ENCODE measurements at places on chromosomes 4 and X.

- DNase-seq: no peak
Observed at GRCh38 chr4:95215043-95215442, 333.7 kb downstream of the UNC5C start.

DNA sequence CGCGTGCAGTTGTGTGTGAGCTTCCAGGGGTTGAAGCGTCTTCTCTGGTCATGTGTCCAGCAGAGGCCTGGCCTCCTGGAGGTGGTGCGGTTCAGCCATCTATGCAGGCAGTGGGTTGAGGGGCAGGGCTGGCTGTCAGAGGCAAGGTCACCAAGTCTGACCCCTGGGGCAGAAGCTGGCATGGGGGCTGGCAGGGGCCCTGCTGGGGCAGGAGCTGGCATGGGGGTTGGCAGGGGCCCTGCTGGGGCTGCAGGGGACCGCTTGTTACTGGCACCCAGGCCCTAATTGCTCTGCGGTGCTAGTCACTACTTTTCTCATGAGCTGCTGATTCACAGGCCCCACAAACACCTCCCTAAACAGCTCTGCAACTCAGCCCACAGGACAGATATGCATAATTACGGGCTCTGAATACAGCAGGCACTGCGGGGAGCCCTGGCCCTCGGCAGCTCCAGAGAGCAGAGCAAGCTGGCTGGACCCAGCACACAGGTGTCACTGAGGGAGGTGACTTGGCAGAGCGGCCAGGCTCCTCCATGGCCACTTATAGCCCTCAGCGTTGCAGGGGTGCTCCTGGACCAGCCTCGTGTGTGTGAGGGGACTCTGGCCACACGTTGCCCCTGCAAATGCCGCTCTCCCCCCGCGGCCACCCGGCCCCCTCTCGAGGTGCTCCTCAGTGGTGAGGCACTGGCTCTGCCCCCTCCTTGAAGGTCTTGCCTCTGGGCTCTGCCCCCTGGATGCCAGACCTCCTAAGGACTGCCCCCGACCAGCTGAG, 32.7 kb downstream of the CPLX1 start:
- no peak for DNase-seq

GRCh38 chrX:48068096-48068887, 3.1 kb downstream of the ZNF630 start:
- peak; percentile 10 for DNase-seq

GRCh38 chr4:37338972-37339371, 94.4 kb downstream of the NWD2 start:
- no peak for DNase-seq

- DNase-seq: no peak
Observed at GRCh38 chrX:70422851-70423341, at the start of gene GDPD2. GDPD2 (plus strand) TSS chrX:70423314; CDS start chrX:70424985, 1,671 bp downstream.

- DNase-seq: no peak
Observed at GRCh38 chrX:22150371-22150770, 118.2 kb downstream of the PHEX start.

DNA sequence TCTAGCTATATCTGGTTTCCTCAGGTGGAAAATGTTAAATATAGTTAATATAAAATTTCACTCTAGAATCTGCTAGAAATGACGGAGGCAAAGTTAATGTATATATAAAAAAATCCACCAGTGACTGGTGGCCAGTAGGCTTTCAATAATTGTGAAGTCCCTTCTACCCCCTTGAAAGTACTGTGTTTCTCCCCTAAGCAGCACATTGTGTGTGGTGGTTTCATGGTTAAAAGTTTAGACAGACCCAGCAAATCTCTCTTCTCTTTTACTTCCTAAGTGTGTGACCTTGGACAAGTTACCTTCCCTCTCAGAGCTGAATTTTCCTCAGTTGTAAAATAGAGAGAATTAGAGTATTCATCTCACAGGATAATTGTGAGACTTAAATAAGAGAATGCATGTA, 600 bp upstream of the HEPH start:
- no peak for DNase-seq

DNA sequence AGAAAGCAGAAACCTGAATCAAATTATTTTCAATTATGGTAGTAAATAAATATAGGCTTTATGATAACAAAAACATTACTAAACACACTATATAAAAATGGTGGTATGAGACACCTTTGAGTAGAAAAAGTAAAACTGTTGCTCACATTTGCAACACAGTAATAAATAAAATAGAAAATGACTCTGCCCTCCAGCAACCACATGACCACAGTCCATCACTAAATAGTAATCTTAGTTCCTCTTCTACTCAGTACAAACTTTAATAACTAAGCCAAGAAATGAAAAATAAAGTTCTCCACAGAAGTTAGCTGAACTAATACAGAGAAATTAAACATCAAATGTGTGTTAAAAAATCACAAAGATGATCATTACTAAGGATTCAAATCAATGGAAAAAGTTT, 108.5 kb downstream of the ADGRA3 start:
- DNase-seq: no peak

DNA sequence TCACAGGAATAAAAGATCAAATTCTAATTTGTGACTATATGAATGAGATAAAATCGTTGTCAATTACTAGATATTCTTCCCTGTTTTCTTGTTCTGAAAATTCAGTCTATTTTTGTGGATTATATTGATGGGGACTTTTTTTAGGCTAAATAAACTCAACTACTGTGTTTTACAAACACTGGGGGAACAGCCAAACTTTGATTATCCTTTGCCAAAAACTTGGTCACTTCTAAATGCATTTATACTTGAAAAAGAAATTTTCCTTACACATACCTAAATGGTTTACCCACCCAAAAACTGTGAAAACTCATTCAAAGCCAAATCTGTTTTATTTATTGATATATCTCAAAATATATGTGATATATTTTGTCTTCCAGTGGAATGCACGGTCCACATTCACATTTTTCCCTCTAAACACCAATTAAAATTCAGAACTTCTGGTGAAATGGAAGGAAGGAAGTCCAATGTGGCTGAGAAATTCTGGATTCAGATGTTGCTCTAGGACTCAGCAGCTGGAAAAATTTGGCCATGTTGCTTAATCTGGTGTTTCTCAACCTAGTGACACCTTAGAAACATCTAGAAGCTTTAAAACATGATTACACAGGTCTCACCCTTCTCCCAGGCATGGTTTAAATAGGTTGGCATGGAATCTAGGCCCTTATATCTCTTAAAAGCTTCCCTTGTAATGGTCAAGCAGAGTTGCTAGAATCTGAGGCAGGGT, 28.6 kb upstream of the ARHGAP24 start:
- DNase-seq: no peak

DNA sequence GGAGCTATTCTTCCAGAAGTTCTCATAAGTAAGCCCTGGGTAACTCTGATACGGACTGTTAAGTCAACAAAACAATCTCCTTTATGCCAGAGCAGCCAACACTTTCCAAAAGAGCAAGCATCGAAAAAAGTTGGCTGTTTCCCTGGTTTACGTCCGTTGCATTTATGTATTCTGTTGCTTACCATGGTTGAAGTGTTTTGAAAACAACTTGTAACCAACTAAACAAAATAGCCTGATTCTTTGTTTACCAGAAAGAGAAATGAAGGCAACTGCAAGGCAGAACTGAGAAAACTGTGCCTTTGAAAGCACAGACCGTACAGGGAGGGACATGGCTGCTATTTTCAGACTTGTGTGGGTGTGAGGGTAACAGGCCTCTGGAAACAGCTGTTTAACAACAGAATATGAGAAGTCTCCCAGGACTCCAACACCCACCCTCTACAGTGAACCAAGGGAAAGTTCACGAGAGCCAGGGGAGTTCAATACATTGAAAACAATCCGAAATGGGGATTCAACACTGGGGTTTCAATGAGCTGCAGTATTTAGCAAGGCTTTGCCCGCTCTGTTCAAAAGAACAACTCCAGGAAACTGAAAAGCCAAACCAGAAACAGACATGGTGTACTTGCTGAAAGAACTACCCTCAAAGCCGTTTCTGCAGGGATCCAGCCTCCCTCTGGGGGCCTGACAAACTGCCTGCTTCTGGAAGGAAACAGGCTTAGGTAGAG, 95.8 kb upstream of the EGFL6 start:
- DNase-seq: no peak

GRCh38 chrX:154735695-154736393, 15.0 kb downstream of the GAB3 start:
- no peak for DNase-seq

DNA sequence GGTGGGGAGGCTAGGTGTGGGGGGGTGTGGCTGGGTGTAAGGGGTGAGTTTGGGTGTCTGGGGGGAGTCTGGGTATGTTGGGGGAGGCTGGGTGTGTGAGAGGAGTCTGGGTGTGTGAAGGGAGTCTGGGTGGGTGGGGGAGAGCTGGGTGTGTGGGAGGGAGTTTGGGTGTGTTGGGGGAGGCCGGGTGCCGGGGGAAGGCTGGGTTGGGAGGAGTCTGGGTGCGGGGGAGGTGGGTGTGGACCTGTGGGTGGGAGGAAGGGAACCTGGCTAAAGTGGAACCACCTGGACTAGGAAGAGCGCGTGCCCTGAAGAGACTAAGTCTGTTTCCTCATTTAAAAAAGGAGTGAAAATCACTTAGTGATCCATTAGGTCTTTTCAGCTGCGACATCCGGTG, 18.3 kb downstream of the SPON2 start:
- no peak for DNase-seq

- DNase-seq: no peak
Observed at GRCh38 chr4:155170569-155170968, 37.9 kb upstream of the NPY2R start.

- no peak for DNase-seq
Observed at GRCh38 chr4:7533267-7533666, 98.5 kb upstream of the PSAPL1 start.

DNA sequence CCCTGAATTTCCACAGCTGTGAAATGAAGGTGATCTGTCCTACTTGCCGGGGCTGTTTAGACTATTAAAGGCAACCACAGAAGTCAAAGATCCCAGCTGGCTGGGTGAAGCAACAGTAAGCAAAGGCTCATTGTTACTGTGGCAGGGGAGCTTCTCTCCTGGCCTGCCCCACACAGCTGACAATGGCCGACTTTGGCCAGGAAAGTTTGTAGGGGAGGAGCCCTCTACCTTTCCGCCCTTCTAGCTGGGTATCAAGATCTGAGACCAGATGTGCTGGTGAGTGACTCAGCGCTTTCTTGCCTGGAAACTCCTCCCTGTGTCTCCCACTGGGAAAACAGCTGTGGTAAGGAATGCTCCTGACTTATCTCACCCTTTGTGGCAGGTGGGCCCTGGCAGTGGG, 21.1 kb downstream of the RASSF6 start:
- no peak for DNase-seq

- DNase-seq: no peak
Observed at GRCh38 chr4:83212041-83212851, 72.4 kb downstream of the COQ2 start.

DNA sequence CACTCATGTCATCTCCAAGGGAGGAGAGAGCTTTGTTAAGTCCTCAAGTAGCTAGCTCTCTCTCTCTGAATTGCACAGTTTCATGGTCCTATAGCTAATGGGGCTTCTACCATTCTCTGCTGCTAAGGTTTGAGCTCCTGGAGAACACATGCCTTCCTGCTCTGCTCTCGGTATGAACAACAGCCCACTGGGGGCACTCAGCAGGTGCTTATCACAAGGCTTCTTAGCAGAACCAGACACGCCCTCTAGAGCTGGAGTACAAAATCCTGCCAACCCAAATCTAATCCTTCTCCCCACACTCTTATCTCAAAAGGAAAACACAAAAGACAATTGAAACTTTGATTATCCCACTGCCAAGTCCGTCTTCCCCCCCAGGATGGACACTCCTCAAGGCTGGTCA, 176.5 kb downstream of the HS3ST1 start:
- DNase-seq: no peak

GRCh38 chr4:3493720-3494461, 30.8 kb downstream of the DOK7 start:
- no peak for DNase-seq

DNA sequence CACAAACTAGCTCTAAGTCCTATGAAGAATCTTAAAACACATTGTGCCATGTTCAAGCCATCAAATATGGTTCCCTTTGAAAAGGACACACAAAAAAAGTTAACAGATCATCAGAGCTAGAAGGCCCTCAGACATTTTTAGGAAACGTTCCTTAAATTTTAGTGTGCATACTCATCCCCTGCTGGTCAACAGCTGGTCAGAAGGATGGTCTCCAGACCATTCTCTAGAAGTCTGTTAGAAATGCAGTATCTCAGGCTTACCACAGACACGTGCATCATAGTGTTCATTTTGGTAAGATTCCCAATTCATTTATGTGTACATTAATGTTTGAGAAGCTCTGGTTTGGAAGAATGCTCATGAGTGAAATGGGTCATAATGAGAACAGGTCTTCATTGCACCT, 523.1 kb downstream of the INPP4B start:
- no peak for DNase-seq

DNA sequence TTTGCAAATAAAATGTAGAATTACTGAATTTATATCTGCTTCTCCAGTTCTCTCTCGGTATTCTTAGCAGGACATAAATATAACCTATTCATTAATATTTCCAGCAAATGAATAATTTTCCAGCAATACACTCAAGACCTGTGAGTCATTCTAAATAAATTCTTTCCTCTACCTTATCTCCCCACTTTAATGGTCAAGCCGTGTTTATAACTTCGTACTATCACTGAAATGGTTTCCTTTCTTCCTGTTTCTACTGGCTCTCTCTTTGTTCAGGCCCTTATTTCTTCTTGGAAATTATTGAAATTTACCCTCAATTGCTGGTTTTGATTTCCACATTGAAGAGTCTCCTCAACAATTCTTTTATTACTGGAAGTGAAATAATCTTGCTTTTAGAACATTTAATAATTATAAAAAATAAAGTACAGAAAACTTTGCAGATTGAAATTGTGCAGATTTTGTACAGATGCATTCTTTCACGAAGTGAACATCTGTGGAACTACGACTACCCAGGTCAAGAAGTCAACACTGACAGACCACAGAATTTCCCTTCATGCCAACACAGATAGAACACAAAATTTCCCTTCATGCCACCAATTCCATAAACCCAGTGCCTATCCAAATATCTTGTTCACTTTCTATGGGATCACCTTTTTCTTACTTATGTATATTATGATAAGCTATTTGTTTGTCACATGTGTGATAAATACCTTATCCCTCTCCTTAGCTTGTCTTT, 205.7 kb downstream of the FAT4 start:
- no peak for DNase-seq

DNA sequence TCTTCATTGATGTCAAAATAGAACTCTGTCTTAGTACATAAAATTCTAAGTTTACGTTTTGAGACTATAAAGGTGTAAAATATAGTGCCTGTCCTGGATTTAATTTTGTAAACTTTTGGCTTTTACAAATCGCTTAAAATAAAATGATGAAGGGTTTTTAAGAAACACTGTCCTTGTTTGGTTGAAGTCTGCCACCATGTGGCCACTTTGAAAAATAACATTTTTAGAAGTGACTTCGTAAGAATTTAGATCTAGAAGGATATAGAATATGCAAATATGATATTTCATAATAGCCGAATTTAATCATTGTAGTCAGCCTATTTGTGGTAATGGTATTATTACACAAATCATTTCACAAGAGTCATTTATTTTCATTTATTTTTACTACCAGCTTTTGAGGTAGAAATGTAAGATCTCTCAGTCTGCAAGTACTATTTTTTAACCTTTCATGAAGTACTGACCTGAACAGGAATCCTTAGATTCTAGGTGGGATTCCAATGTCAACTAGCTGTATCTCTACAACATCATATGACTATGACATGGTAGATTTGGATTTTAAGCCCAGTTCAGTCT, 31.0 kb upstream of the FAT4 start:
- peak; percentile 46 for DNase-seq

GRCh38 chr4:152460488-152460887, 75.4 kb downstream of the FBXW7 start:
- peak; percentile 79 for DNase-seq

GRCh38 chr4:86498863-86499166, 95.3 kb upstream of the PTPN13 start:
- no peak for DNase-seq
